Pons (tissue), 1 donor: ENCODE measurements at places on chromosomes 6 and 20.
A peak's percentile ranks its signal among the peaks of the same experiment; 100 is the strongest.

DNA sequence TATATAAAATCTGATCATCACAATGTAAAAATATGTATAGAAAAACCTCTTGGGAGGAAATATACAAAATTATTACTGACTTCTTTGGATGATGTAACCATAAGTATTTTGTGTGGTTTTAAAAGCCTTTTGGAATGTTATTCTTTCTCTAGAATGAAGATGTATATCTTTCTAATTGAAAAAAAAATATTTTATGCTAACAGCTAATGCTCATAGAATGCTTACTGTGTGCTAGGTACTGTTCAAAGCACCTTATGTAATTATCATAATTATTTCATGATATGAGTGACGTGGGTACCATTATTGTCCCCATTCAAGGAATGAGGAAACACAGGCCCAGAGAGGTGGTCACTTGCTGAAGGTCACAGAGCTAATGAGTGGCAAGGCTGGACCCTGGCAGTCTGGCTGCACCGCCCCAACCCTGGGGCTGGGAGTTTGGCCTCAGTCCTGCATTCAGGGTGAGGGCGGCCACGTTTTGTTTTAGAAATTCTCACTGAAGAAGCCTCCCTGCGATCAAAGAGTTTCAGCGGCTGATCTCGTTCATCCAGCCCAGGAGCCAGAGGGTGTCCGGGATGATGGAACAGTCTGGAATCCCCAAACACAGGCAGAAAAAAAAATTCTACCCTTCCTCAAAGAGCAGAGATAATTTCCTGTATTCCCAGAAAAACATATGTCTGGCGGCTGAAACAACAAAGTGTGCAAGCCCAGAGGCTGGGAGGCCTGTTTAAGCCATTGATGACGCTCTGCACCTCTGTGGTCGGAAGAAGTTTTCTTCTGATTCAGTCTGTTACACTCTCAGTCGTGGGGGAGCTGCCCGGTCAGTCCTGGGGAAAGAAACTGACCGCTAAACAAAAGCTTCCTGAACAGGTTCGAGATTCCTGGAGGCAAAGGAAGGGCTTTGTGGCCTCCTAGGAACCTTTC lies 37.3 kb downstream of the TFEB start:
- DNase-seq, result peak; percentile 44

GRCh38 chr6:98824902-98825599 lies 9.3 kb upstream of the POU3F2 start:
- no peak for DNase-seq

GRCh38 chr6:98416027-98416426 lies 418.3 kb upstream of the POU3F2 start:
- DNase-seq, result peak; percentile 95

DNA sequence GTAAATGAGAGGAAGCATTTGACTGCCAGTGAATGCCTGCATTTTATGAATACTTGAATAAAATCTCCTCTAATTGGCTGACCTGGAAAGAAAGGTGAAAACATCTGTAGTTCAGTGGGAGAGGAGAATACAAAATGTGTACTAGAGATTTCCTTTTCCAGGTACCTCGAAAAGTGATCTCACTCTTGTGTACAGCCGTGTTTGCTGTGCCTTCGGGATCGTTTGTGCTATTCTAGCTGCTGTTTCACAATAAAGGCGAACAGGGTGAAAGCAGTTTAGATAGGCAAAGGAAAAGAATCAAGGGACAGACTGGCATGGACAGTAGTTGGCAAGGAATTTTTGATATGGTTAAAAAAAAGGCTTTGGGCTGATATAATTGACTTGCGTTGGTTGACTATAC lies 112.3 kb downstream of the ARID1B start:
- DNase-seq, result no peak

DNA sequence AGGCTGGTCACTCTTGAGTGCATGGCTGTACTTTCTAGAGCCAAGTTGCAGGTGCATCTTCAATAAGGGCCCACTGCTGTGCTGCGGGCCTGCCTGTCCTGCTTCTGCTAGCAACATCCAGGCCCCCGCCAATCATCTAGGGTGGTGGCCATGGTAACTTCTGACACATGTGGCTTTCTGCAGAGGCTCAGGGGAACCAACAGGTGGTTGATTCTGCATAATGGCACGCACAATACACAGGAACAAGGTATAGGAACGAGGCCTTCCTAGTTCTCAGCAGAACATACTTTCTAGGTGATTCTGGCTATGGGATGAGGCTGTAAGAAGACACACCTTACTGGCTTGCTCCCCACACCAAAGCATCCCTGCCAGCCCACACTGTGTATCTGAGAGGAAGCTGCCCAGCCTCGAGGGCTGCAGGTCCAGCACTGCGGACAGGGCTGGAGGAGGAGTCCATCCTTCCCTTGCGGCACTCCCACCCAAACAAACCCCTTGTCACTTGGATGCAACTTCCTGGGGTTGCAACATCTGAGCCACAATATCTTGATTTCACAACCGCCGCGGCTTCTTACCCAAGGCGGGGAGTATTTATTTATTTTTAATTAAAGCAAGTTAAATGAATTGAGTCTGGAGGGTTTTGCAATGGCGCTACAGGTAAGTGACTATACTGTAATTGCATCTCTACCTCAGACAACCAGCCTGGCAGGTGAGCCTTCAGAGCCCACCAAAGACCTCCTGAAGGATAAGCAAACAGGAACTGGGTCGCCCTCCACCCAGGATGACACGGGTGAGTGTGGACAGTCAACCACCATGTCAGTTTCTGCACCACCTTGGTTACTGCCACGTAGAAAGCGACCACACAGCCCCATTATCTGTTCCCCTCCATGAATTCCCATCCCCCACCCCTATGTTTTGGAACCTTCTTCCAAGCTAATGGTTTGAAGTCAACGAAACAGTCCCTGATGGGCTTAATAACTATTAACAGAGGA lies 49.6 kb downstream of the SULF2 start:
- no peak for DNase-seq

- DNase-seq, result no peak
These were observed 15.7 kb downstream of the CNKSR3 start for GRCh38 chr6:154494592-154495311.

DNA sequence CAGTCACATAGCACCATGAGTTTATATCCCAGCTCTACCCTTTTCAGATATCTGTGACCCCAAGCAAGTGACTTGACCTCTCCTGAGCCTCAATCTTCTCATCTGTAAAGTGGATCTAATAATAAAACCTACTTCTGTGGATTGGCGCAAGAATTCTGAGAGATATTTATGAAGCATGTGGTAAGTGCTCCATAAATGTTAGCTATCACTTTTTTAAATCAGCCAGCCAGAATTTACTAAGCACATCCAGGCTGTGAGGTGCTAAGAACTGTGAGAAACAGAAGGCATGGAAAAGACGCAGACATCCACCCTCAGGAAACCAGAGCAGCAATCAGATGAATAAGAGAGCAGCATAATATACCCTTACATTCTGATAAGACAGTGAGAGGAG lies 862 bp downstream of the C20orf96 start:
- no peak for DNase-seq

DNA sequence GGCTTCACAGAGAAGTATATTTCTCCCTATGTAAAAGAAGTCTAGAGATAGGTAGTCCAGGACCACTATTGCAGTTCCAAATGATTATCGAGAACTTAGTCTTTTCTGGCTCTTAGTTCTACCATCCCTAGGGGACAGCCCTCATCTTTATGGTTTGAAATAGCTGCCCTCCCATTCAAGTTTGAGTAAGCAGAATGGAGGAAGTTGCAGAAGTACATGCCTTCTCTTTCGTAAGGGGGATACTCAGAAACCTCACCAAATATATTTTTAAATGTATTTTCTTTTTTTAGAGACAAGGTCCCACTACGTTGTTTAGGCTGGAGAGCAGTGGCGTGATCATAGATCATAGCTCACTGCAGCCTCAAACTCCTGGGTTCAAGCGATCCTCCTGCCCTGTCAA lies 236.8 kb upstream of the RREB1 start:
- DNase-seq, result no peak

DNA sequence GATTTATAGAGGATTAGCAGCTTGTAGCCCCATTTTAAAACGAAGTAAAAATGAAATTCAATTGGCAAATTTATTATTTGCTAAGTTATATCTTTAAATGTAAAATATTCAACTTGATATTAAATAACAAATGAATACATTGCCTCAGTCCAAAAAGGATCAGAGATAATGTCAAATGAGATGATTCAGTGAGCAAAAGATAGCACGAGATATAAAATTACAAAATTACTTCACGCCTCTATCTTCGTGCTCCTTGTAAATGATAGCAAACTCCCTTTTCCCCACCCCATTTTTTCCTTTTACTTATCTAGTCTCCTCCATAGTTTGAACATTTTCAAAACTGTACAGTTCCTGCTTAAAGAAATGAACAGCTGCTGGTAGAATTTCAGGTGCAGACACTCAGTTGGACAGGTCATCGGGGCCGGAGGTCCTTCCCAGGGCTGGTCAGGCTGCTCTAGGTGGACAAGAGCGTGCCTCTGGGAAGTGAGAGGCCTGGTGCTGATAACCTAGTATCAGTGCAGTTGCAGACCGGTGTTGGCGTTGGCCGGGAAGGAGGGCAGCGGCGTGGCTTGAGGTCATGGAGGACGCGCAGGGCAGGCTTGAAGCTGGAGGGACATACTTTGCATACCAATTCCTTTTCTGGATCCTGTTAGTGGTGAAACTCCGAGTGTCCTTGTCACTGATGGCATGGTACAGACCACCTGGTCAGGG lies 83.9 kb downstream of the CDC5L start:
- no peak for DNase-seq

- DNase-seq, result no peak
These were observed 3.3 kb upstream of the HMGN4 start for GRCh38 chr6:26534681-26535465.

DNA sequence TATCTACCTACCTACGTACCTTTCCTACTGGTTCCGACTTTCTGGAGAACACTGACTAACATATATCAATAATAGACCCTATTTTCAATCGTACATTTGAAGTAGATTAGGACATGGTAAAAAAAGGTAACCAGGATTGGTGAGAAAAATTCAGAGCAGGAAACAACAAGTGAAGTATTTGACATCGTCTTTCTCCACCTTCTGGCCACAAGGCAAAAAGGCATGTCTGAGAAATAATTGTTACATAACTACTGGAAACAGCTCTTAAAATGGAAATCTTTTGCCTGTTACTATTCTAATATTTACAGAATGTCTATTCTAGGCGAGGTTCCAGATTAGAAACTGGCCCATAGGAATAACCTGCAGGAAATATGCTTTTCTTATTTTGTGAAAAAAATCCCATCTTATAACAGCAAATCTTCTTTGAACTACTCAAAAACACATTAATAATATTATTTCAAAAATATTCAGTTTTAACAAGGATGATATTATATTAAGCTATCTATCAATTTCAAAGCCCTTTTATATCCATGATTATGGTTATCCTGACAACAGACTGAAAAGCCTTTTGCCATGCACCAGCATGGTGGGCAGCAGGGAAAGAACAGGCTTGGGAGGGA lies 80.8 kb downstream of the RCAN2 start:
- DNase-seq, result peak; percentile 83

DNA sequence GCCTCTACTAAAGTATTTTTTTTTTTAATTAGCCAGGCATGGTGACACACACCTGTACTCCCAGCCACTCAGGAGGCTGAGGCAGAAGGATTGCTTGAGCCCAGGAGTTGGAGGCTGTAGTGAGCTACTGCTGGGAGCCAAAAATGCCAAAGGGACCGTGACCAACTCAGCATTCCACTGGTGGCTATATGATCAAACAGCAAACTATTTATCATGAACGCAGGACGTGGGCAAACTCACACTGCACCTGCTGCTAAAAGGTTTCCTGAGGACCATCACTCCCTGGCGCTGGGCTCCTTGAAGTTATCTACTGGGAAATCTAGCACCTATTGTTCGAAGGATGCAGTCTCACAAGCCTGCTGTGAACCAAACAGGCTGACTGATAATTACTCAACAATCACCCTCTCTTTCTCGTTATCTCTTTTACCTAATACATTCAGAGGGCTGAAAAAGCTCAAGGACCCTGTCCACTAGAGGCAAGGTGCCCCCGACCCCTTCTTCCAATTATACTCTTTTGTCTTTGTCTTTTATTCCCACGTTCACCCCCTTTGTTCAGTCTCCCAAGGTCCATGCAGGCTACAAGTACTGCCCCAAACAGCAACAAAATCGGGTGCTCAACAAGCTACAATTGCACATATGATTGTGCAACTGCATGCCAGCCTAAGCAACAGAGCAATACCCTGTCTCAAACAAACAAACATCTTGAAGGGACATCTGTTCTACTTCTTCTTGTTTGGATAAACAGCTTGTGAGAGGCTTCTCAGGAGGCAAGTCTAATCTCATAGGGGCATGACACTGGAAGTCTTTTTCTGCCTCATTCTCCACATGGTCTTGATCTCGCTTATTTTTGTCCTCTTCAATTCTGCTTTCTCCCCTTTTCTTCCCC lies 47.7 kb upstream of the PLN start:
- DNase-seq, result no peak

GRCh38 chr6:44503471-44503870 lies 116.0 kb downstream of the CDC5L start:
- DNase-seq, result no peak

DNA sequence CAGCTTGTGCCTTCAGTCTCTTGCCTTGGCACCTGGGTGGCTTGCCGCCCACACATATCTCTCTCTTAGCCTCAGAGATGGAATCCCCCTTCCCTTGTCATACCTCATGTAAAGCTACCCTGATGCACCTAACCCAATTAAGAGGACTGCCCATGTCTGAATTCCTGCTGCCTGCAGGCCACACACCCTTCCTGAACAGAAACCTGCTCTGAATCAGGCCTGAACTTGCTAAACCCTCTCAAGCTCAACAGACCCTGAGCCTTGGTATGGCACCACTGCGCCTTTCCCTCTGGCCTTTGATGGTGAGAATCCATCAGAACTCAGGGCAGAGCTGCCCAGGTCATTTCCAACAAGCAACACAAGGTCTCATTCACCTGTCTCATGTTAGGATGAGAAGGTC lies 5.2 kb downstream of the RAET1G start:
- no peak for DNase-seq

DNA sequence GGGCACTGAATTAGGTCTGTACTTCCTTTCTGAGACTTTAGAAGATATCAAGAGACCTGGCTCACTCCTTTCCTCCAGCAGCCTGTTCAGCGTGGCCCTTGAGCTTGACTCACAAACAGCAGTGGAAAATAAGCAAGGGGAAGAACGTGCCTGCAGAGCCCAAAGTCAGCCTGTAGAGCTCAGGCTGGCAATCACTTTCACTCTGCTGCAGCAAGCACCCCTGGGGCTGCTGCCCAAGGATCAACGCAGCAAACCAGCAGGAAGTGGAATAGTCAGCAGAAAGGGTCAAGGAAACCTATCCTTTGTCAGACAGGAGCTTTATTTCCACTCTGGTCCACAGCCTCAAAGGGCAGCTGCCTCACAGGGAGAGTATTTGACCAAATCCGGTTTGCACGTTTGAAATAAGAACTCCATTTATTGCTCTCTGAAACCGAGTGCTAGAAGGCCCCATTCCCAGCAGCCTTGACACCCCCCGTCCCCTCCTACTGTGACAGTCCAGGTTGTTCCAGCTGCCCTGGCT lies 77.4 kb downstream of the PRDM1 start:
- peak; percentile 49 for DNase-seq

DNA sequence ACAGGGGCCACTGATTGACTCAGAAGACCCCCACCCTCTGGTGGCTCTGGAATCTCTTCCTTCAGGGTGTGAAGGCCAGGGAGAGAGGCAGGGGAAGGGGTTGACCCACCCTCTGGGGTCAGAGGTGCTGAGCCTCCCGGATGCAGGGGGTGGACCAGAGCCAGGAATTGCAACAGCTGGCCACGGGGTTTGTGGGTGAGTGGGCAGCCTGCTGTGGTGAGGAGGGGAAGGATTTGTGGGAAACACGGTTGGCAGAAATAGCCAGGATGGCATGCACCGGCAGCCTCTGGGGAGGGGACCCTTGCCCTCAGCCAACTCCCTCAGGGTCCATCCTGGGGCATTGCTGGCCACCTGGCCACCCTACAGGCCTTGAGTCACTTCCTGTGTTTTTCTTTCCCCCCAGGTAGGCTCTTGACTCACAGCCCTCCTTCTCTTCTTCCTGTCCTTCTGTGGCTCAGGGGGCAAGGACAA lies 92.8 kb downstream of the MRPL14 start:
- DNase-seq, result no peak
